GM19239 (cell line): ENCODE measurements at places on chromosomes 7 and 10.

DNA sequence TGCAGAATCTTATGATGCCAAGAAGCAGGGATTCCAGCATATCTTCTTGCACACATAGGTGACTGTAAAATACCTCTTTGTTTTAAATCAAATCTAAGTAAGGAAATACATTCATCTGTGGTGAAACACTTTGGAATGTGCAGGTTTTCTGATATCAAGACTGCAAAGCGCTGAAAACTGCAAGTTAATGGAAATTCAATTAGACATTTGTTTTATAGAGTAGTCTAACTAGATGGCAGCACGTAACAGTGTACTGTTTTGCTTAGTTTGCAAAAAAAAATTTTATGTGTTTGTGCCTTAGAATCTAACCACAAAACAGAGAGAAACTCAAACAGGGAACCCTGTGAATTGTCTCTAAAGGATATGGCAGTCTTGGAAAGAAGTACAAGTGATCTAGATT, 259.2 kb downstream of the HDAC9 start:
- DNase-seq: no peak

DNA sequence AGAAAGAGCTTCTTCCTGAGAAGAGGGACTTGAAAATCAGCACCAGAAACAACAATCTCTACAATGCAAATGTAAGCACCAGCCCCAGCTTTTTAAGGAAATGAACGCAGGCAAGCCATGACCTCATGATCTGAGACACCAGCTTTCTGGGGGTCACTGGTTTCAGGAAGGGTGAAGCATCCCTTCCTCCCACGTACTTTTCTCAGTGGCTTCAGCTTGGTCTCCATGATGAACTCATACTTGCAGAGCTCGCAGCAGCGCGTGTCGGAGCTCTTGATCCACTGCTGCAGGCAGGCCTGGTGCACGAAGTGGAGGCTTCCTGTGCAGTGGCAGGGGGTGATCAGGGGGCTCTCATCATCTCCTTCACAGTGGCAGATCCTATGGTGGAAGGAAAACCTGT, 87.0 kb downstream of the ALOX5 start:
- DNase-seq: peak; percentile 67

- no peak for DNase-seq
Observed at GRCh38 chr10:92690211-92690914, 608 bp downstream of the HHEX start.

GRCh38 chr10:11329062-11329673, 282.3 kb downstream of the USP6NL start:
- no peak for DNase-seq

DNA sequence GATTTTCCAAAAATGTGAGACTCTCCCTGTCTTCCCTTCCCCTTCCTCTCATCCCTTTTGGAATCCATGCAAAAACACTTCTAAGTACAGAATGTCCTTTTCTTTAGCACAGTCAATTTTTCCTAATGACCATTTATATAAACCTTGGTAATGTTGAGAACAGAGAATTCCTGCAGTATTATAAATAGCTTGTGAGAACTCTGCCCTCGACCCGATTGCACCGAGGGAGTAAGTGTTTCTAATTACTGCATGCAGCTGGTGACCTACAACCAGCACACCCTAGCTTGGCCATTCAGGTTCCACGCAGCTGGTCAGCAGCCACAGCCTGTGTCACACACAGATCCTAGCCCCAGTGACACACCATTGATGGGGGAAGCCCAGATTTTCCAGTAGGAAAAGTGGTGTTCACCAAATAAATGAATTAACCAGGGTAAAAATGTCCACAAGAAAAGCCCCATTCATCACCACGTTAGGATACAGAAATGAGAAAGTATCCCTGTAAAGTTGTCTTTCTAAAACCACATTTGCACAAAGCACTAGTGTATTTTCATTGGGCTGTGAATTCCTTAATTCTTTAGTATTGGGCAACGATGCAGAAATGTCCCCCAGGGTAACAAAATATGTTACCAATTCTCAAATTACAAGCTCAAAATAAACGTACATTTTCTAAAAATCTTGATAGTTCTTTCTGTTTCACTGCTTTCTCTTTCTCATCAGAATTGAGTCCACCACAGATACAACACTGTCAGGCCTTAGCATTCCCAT, 499.0 kb upstream of the KLF6 start:
- DNase-seq: no peak

GRCh38 chr7:76338298-76339084, 20.3 kb downstream of the YWHAG start:
- DNase-seq: no peak

GRCh38 chr10:88544140-88544870, 38.8 kb downstream of the RNLS start:
- DNase-seq: no peak

- DNase-seq: no peak
Observed at GRCh38 chr10:44051091-44051490, 333.8 kb downstream of the CXCL12 start.

GRCh38 chr7:41436139-41436538, 266.8 kb downstream of the INHBA start:
- no peak for DNase-seq

- DNase-seq: no peak
Observed at GRCh38 chr10:36779238-36779846, 346.1 kb upstream of the ANKRD30A start.

DNA sequence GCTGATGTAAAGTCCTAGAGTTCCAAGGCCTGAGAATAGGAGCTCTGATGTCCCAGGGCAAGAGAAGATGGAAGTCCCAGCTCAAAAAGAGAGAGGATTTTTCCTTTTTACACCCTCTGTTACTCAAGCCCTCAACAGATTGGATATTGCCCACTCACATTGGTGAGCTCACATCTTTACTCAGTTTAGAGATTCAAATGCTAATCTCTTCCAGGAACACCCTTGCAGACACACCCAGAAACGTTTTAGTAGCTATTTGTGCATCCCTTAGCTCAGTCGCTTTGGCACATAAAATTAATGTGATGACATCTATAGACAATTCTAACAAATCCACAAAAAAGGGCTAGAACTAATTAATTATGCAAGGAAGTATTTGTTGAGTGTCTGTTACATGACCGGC, 27.1 kb downstream of the ARMC3 start:
- DNase-seq: no peak

GRCh38 chr10:98915911-98916310, 319.7 kb downstream of the HPSE2 start:
- no peak for DNase-seq

DNA sequence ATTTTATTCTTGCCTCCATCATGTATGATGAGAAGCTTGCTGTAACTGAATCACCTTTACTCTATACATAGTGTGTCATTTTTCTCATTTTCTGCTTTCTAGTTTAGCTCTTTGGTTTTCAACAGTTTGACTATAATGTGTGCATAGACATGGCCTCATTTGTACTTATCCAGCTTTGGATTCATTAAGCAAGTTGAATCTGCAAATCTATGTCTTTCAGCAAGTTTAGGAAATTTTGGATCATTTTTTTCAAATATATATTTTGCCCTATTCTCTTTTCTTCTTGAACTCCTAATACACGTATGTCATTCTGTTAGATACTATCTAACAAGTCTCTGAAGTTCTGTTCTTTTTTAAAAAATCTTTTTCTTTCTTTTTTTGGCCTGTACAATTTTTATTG, 57.8 kb downstream of the PRLHR start:
- no peak for DNase-seq
